ENCODE measurements at places on chromosomes 1 and 21.

GRCh38 chr1:89257041-89257440 is 15.6 kb downstream of the GBP5 start:
- DNase-seq: no peak

- no peak for DNase-seq
Measured at GRCh38 chr1:209040351-209040750, 543.2 kb upstream of the CAMK1G start.

GRCh38 chr1:93602101-93602500 is 79.5 kb downstream of the BCAR3 start:
- DNase-seq: no peak

- no peak for DNase-seq
Measured at GRCh38 chr1:183101841-183102276, 78.6 kb downstream of the LAMC1 start.

DNA sequence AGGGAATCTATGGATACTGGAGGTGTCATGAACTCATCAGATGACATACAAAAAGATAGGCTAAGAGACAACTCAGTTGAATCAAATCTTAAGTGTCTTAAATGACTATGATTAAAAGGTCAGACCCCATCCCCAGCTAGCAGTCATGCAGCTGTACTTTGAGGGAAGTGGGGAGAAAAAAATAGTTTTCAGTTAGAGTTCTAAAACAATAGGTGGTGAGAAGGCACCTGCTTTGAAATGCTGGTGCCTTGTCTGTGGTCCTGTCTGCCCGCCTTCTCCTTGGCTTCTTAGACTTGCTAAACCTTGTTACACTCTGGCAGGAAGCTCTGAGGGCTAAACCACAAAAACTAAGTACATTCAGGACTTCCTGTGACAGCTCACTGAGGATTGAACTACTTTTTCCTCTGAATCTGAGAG is 15.3 kb downstream of the CD2 start:
- DNase-seq: peak; percentile 49

GRCh38 chr1:58592522-58593134 is 15.6 kb upstream of the TACSTD2 start:
- DNase-seq: no peak

- DNase-seq: no peak
Measured at GRCh38 chr1:61169634-61170033, 87.3 kb downstream of the NFIA start.

DNA sequence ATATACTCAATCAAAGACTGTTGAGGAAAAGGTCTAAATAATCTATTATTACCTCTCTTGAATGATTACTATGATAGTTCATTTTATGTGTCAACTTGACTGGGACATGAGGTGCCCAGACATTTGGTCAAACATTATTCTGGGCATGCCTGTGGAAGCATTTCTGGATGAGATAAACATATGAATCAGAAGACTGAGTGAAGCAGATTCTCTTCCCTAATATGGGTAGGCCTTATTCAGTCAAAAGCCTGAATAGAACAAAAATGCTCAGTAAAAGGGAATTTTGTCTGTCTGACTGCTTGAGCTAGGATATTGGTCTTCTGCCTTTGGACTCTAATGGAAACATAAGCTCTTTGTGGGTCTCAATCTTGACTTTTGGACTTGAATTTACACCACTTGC is 73.3 kb upstream of the SOX13 start:
- DNase-seq: no peak

DNA sequence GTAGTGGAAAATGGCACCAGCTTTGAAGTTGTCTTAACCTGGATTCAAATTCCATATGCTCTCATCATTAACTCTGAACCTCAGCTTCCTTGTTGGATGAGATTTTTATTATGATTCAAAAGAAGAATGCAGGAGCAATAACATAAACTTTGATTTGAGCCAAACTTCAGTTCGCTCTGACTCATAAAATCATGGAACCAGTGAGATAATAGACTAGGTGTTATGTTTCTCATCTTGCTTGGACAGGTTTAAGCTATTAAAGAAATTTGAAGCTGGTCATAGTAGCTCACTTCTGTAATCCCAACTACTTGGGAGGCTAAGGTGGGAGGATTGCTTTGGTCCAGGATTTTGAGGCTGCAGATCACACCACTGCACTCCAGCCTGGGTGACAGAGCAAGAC is 172.8 kb downstream of the CLEC20A start:
- no peak for DNase-seq

DNA sequence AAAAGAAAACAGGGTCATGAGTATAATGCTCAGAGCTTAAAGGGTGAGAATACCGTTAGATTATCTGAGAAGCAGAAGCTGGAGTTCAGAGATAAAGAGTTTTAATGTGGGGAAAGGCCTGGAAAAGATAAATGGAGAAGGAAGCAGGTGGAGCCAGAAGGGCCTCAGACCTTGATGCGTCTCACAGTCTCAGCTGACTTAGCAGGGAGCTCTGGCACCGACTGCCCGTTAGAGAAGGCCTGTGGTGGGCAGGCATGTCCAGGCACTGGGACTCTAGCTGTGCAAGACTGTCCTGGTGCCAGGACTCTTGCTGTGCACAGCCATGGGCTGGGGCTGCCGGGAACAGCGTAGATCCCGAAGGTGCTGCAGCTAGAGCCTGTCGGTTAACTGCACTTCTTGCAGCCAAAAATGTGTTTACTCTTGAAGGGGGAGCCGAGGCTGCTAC is 3.8 kb upstream of the SLAMF9 start:
- DNase-seq: no peak
